ENCODE measurements at places on chromosomes 13 and 19. TPM values are rescaled to one million over a fixed set of nuclear protein-coding genes. Genes with fewer than 3 reads are reported as not detected.

- no peaks in the 10 kb centered on the region for H3K4me1 ChIP-seq
- peaks cover 12% of the 10 kb centered on the region for H3K27me3 ChIP-seq
- peak overlapping the region; percentile 53 for H3K4me3 ChIP-seq
- no peak overlapping the region for H3K27ac ChIP-seq
Measured at GRCh38 chr19:11481534-11482383, 913 bp upstream of the ELAVL3 start.

DNA sequence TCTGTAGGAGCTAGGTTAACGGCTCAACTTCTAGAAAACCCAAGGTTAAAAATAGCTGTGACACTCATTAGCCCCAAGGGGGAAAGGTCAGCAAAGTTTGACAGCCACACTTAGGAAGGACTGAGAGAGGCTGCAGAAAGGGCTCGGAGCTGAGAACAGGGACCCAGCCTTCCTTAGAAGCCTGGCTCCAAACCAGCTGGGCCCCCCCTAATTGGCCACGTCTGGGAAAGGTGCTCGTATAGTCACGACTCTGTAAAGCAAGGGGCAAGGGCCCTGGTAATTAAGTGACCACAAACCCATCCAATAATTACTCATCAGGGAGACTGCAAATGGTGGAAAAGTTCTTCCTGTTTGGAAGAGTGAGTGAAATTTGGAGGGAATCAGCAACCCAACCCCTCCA is 90.5 kb downstream of the RNASEH2B start:
- H3K36me3 ChIP-seq = no peaks in the 10 kb centered on the region
- no peak for DNase-seq

- H3K36me3 ChIP-seq = no peaks in the 10 kb centered on the region
- no peak overlapping the region for H3K27ac ChIP-seq
- no peak overlapping the region for H3K4me3 ChIP-seq
- H3K27me3 ChIP-seq = no peaks in the 10 kb centered on the region
Measured at GRCh38 chr13:59086147-59086546, 1077.6 kb downstream of the DIAPH3 start.

GRCh38 chr19:30070968-30071632 is 129.1 kb downstream of the URI1 start:
- no peak overlapping the region for H3K4me3 ChIP-seq
- DNase-seq = no peak
- no peaks in the 10 kb centered on the region for H3K4me1 ChIP-seq
- no peaks in the 10 kb centered on the region for H3K27me3 ChIP-seq
- H3K36me3 ChIP-seq = no peaks in the 10 kb centered on the region

DNA sequence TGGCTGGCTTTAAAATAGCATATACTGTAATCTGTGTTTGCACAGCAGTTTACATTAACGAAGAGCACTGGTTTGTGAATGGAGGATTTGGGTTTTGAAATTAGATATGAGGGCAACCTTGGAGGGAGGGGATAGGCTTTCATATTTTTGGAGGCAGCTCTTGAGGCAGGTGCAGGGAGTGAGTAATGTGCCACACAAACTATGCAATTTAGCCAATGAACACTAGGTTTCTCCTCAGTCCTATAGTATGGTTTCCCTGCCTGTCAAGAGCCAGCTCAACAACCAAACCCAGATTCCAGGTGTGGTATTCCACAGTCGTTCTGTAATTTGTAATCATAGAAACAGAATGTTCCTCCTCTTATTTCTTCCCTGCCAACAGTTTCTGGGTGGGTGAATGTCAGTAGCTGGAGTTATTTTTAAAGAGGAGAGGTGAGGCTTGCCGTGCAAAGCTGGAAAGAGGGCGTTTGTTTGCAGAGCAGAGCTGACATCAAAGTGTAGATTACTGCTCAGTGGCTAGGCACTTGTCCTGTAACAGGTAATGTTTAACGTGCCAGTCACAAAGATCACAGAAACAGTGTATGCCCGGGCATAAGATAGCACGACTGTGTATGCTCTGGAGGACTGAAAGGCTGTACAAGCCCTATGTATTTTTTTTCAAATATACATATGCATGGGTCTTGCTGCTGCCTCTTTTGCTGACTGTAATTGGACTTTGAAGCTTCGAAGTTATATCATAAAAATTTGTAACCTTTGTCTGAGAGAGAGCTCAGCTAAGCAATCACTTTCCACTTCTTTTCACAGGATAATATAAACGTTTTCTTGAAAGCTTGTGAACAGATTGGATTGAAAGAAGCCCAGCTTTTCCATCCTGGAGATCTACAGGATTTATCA is 124.2 kb downstream of the LMO7 start:
- peak overlapping the region; percentile 44 for H3K4me3 ChIP-seq
- H3K27me3 ChIP-seq = peaks cover 30% of the 10 kb centered on the region
- peaks cover 90% of the 10 kb centered on the region for H3K4me1 ChIP-seq
- no peak for DNase-seq
- H3K27ac ChIP-seq = peak overlapping the region; percentile 77
- peaks cover 72% of the 10 kb centered on the region for H3K36me3 ChIP-seq

DNA sequence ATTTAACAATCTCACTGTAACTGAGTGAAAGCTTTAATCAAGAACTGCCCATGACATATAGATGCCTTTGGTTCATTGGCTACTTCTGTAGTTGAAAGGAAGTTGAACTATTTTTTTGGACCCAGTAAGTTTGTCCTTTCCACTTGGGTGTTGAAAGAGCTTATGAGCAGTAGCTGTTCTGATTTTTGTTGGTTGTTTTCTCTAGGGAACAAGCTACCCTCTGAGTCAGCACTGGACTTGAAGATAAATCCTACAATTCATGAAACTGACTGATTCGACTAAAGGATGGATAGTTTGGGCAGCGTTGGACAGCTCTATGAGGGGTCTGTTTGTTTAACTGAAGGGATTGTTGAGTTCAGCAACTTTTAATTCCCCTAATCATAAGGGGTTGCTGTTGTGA is 101.0 kb downstream of the PAN3 start:
- peaks cover 20% of the 10 kb centered on the region for H3K36me3 ChIP-seq
- H3K27ac ChIP-seq = no peak overlapping the region
- no peaks in the 10 kb centered on the region for H3K27me3 ChIP-seq
- H3K4me1 ChIP-seq = no peaks in the 10 kb centered on the region
- no peak overlapping the region for H3K4me3 ChIP-seq

DNA sequence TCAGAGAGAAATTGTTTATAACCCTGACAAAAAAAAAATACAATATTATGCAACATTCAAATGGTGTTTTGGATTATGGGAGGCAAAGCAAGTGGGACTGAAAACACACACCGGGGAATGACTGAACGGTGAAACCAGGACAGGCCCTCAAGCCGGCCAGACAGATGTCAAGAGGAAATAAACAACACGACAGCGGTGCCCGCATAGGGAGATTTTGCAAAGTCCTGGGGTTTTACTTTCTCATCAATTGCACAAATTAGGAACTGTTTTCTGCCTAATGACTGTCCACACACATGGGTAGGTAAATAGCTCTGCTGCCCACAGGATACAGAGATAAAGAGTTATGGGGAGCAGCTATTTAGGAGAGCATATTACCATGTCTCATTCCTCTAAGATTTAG is 134.5 kb downstream of the IRS2 start:
- H3K4me3 ChIP-seq = no peak overlapping the region
- DNase-seq = no peak
- H3K4me1 ChIP-seq = peaks cover 5% of the 10 kb centered on the region
- H3K27ac ChIP-seq = no peak overlapping the region
- H3K27me3 ChIP-seq = peaks cover 20% of the 10 kb centered on the region

DNA sequence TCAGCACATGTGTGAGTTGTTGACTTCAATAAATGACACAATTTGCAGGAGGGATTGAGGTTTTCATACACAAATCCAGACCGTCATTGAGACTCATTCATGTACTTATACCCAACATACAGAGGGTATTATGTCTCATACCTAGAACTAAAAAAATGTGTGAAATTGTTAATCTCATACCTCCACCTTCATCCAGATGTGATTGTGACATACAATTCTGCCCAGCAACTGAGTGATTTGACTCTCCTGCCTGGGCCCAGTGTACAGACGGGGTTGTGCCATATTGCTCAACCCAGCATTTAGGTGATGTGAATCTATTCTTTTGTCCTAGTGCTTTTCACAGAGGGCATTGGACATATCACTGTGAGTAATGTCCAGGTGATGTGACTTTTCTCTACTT is 12.6 kb upstream of the ZNF681 start:
- DNase-seq = no peak
- no peak overlapping the region for H3K27ac ChIP-seq
- no peaks in the 10 kb centered on the region for H3K36me3 ChIP-seq
- H3K4me3 ChIP-seq = no peak overlapping the region
- no peaks in the 10 kb centered on the region for H3K27me3 ChIP-seq

GRCh38 chr13:75357576-75358289 is 124.2 kb downstream of the TBC1D4 start:
- DNase-seq = peak; percentile 42
- H3K27me3 ChIP-seq = no peaks in the 10 kb centered on the region
- H3K4me3 ChIP-seq = no peak overlapping the region

DNA sequence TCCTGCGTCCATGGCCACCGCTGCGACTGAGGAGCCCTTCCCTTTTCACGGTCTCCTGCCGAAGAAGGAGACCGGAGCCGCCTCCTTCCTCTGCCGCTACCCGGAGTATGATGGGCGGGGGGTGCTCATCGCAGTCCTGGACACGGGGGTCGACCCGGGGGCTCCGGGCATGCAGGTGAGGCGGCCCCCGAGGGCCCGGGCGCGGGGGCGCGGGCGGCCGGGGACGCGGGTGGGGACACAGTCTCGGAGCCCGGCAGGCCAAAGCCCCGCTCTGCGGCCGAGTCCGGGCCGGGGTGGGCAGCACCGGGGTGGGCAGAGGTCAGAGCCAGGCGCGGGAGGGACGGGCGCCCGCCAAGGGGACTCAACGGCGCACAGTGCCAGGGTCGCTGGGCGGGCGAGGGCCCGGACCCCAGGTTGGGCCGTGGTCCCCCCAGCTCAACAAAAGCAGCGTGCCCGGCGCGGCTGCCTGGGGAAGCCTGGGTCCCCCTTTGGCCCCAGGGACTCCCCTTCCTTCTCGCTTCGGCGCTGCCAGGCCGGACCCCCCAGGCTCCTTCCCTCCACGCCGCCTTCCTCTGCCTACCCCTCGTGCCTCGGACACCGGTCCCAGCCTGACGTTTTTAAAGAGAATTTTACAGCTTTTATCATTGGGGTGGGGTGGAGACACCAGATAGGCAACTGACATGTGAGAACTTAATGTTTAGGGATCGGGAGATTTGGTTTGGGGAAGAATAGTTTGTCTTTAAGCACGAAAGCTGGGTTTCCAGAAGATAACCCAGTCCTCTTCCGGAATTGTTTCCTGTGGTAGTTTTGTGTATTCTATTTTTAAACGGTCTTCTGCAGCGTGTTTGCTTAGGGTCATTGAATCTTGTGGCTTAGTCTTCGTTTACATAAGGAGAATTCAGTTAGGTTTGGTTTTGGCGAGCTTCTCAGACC is 509 bp downstream of the TPP2 start:
- H3K4me3 ChIP-seq = peak overlapping the region; percentile 100
- H3K36me3 ChIP-seq = peaks cover 7% of the 10 kb centered on the region
- H3K27ac ChIP-seq = peak overlapping the region; percentile 100
- peak; percentile 15 for DNase-seq
- no peaks in the 10 kb centered on the region for H3K27me3 ChIP-seq
- H3K4me1 ChIP-seq = peaks cover 53% of the 10 kb centered on the region

DNA sequence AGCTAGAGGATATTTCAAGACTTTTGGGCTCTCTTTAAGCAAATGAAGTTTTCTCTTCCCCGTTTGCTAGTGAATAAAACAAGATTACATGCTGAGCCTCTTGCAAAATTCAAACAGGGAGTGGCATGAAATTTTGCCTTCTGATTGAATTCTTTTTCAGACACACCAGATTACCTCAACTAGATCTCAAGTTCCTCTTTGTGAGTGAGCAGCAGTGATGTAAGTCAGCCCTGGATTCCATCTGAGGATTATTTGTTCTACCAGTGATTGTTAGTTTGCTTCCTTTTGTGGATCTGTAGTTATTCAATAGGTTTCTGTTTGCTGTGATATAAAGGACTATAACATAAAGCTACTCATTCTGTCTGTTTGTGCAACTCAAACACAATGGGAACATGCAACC is 407.7 kb downstream of the LMO7 start:
- no peaks in the 10 kb centered on the region for H3K4me1 ChIP-seq
- no peak overlapping the region for H3K4me3 ChIP-seq
- no peak for DNase-seq
- H3K27me3 ChIP-seq = no peaks in the 10 kb centered on the region
- H3K27ac ChIP-seq = no peak overlapping the region

DNA sequence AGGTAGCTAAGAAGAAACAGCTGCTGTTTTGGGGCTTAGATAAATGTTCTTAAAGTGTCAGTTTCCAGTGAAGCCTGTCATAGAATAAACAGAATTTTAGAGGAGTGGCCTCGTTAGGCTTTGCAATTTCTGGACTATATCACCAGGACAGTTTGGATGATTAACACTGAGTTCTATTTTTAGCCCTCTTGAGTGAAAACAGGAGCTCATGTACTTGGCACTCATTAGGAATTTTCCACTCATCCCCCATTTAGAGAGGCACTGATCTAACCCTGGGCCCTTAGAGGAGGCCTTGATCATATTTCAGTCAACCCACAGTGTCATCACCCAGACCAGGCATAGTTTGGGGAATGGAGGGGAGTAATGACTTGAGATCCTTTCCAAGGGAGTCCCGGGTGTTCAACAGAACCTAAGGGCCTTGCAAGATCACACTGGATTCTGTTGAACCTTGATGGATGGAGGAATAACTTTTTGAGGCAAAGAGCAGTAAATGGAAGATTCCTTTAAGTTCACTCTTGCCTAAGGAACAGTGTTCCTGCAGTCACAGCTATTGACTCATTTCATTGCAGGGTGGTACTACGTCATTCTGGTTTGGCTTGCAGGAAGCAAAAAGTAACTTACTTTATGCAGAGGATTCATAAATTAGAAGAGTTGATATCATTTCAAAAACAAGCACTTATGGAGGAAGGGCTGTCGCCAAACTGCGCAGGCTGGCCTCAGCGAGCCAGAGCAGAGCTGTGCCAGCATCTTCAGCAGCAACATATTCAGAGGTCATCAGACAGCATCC is 160.2 kb downstream of the SLC7A1 start:
- DNase-seq = peak; percentile 84
- peaks cover 13% of the 10 kb centered on the region for H3K27me3 ChIP-seq
- peak overlapping the region; percentile 96 for H3K27ac ChIP-seq
- peak overlapping the region; percentile 77 for H3K4me3 ChIP-seq

GRCh38 chr13:54614726-54615125 is 1586.1 kb downstream of the OLFM4 start:
- H3K27ac ChIP-seq = no peak overlapping the region
- H3K4me1 ChIP-seq = no peaks in the 10 kb centered on the region

- H3K36me3 ChIP-seq = no peaks in the 10 kb centered on the region
- H3K27ac ChIP-seq = no peak overlapping the region
- peaks cover 38% of the 10 kb centered on the region for H3K4me1 ChIP-seq
- no peak overlapping the region for H3K4me3 ChIP-seq
- no peaks in the 10 kb centered on the region for H3K27me3 ChIP-seq
- no peak for DNase-seq
Measured at GRCh38 chr13:30710442-30710841, 24.9 kb upstream of the ALOX5AP start.

CEACAM16 gene
- not detected for total RNA-seq

IGSF23 gene
- not detected for total RNA-seq

TMEM238 gene
- 2.1 TPM for total RNA-seq

REEP6 gene
- 3.4 TPM for total RNA-seq

CGB2 gene
- total RNA-seq = 0.55 TPM

TBXA2R gene
- total RNA-seq = 7.4 TPM

CYP4F22 gene
- not detected for total RNA-seq

SIGLEC12 gene
- total RNA-seq = not detected
